ENCODE measurements at places on chromosomes 4 and X.

- no peaks in the 10 kb centered on the region for H3K36me3 ChIP-seq
- no peak overlapping the region for H3K27ac ChIP-seq
- H3K27me3 ChIP-seq, result no peaks in the 10 kb centered on the region
- DNase-seq, result peak; percentile 18
- H3K4me3 ChIP-seq, result no peak overlapping the region
- peaks cover 11% of the 10 kb centered on the region for H3K4me1 ChIP-seq
These were observed 3.5 kb downstream of the ASMTL start for GRCh38 chrX:1449036-1449822.

DNA sequence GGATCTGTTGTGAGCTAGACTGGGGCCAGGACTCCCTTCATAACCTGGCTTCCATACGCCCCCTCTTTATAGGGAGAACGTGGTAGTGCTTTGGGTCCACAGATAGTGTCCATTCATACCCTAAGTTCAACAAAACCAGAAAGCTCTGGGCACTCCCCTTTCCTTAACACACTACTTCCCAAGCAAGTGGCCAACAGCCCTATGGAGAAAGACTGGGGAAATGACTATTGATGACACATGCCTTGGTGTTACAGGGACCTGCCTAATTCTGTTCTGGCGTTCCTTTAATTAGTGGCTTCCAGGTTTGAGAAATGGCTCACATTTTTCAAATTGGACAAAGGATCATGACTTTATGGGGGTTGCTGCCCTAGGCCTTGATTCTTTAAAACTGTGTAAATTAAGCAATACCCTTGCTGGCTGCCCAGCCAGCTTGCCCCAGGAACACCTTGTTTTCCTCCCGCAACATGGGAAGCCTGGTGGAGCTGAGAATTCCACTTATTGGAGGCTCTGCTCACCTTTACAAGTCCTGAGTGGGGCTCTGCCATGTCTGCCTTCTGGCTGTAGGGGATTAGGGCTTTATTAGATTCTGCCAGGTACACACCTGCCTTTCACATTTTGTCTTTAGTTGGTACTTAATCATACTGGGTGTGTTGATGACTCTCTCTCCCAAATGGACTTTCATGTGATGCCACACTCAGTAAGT lies 61.1 kb downstream of the RGS12 start:
- no peak for DNase-seq
- no peaks in the 10 kb centered on the region for H3K27me3 ChIP-seq
- H3K4me1 ChIP-seq, result no peaks in the 10 kb centered on the region
- no peaks in the 10 kb centered on the region for H3K36me3 ChIP-seq

DNA sequence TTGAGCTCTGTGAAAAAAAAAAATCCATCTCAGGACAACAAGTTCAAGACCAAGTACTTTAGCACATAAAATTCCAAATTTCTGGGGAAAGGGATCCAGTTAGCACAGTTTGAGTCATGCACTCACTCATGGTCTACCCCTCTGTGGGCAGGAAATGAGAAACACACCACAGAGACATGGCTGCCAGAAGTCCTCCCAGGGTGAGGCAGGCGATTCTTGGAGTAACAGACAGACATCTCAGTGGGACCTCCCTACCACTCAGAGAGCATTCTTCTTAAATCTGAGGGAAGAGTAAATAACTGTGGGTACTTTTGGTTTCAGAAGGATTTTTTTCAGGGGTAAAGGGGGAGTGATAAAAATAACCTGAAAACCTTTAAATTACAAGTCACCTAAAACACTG lies 14.1 kb downstream of the CXCL1 start:
- DNase-seq, result no peak
- no peaks in the 10 kb centered on the region for H3K27me3 ChIP-seq
- H3K4me3 ChIP-seq, result no peak overlapping the region
- H3K27ac ChIP-seq, result no peak overlapping the region
- no peaks in the 10 kb centered on the region for H3K4me1 ChIP-seq
- no peaks in the 10 kb centered on the region for H3K36me3 ChIP-seq

DNA sequence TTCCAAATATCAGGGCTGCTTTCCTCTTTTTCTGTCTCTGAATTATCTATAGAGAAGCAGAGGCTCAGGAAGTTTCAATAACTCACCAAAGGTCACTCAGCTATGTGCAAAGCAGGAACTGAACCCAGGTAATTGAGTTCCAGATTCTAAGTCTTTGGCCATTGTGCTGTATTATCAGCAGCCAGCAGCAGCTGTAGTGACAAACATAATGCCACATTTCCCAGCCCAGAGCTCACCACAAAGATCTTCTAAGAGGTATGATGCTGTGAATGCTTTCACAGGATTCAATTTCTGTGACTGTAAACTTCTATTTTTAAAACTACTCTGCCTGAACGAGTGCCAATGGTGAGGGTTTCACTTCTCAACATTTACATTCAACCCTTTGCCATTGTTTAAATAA lies 56.4 kb downstream of the SPOCK3 start:
- DNase-seq, result no peak
- no peaks in the 10 kb centered on the region for H3K27me3 ChIP-seq
- no peak overlapping the region for H3K4me3 ChIP-seq
- no peaks in the 10 kb centered on the region for H3K36me3 ChIP-seq

DNA sequence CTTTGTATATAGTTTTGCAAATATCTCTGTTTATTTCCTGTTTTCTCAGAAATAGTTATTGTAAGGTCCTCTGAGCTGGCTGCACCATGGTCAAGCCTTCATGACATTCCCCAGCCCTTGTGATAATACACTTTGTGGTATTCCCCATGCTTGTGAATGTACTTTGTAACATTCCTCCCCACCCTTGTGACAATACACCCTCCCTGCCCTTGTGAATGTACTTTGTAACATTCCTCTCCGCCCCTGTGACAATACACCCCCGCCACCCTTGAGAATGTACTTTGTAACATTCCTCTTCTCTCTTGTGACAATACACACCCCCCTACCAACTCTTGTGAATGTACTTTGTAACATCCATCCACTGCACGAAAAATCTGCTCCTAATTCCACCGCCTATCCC lies 530.7 kb downstream of the CENPC start:
- no peaks in the 10 kb centered on the region for H3K27me3 ChIP-seq
- H3K4me3 ChIP-seq, result no peak overlapping the region
- DNase-seq, result no peak
- H3K27ac ChIP-seq, result no peak overlapping the region

DNA sequence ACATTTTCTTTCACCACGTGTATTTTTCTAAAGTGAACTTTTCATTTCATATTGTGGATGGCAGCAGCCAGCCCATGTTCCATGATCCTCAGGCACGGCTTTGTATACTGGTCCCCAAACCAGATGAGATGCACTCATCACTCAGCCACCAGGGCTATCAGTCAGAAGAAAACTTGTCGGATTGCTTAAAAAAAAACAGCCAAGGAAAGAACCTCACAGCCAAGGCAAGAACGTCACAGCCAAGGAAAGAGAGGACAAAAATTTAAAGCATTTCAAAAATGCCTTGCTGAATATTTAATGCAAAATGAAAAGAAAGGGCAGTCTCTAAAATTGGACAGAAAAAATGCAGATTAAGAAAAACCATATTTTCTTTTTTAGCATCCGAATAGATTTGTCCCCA lies 333.3 kb downstream of the PDGFC start:
- no peak overlapping the region for H3K27ac ChIP-seq
- H3K27me3 ChIP-seq, result no peaks in the 10 kb centered on the region
- no peak for DNase-seq

DNA sequence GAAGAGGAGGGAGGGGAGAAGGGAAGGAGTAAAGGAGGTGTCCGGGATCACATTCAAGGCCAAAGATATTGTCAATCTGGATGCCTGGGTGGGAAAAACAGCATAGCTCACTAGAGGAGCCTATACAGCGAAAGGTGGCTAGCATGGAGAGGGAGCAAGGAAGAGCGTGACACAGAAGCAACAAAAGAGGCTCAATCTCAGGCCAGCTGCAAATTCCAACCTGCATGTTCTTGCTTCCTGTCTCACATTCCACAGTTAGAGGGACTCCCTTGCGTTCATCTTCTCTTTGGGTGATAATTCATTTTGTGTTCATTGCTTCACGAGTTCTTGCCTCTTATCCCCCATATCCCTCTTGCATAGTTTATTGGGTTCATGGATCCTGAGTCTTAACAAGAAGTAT lies 3.0 kb upstream of the CLNK start:
- H3K4me1 ChIP-seq, result no peaks in the 10 kb centered on the region
- H3K27me3 ChIP-seq, result no peaks in the 10 kb centered on the region
- DNase-seq, result no peak
- H3K27ac ChIP-seq, result no peak overlapping the region
- H3K36me3 ChIP-seq, result no peaks in the 10 kb centered on the region

GRCh38 chr4:74540193-74540592 lies 95.3 kb downstream of the AREG start:
- H3K27me3 ChIP-seq, result no peaks in the 10 kb centered on the region
- H3K4me3 ChIP-seq, result no peak overlapping the region
- H3K4me1 ChIP-seq, result no peaks in the 10 kb centered on the region
- H3K36me3 ChIP-seq, result no peaks in the 10 kb centered on the region
- H3K27ac ChIP-seq, result no peak overlapping the region

DNA sequence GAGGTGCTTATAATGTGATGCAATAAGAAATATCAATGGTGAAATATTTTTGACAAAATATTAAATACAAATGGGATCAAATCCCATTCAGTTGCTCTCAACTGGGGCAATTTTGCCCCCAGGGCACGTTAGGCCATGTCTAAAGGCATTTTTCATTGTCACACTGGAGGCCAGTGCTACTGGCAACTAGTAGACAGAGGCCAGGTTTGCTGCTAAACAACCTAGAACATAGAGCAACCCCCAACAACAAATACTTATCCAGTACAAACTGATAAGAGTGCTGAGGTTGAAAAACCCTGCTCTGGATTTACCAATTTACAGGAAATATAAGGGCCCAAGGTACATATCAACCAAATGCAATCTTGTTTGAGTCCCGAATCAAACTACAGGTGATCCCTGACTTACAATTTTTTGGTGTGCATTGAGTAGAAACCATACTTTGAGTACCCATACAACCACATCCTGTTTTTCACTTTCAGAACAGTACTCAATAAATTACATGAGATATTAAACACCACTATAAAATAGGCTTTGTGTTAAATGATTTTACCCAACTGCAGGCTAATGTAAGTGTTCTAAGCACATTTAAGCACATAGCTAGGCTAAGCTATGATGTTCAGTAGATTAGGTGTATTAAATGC lies 237.5 kb downstream of the HNRNPD start:
- no peak overlapping the region for H3K27ac ChIP-seq
- no peak overlapping the region for H3K4me3 ChIP-seq
- no peaks in the 10 kb centered on the region for H3K4me1 ChIP-seq
- no peaks in the 10 kb centered on the region for H3K27me3 ChIP-seq

DNA sequence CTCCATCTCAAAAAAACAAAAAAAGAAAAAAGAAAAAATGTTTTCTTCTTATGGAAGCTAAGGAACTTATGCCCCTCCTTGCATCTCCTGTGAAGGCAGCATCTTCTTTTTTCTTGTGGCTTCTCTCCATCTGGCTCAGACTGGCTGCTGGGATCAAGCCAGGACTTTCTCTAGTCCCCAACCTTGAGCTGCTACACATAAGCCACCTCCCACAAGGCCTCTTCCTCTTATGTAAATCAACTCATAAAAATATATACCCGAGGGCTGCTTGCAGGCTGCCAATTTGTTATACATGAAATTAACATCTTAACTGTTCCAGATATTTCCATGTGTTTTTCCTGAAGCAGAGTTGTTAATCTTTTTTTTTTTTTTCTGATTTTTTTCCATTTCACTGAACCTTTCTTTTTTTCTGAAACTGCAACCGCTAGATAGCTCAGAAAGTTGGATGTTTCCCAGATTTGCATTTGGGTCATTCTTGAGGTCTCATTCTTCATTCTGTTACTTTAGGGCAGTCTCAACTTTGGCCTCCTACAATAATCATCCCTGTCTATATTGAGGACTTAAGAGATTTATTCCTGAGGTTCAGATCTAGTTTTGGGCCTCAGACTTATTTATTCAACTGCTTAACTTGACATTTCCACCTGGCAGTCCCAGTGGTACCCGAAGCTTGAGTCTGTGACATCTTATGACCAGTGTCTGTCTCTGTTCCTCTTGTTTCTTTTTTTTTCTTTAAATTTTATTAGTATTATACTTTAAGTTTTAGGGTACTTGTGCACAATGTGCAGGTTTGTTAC lies 10.3 kb downstream of the SNX25 start:
- no peak overlapping the region for H3K27ac ChIP-seq
- no peaks in the 10 kb centered on the region for H3K27me3 ChIP-seq
- no peaks in the 10 kb centered on the region for H3K36me3 ChIP-seq

DNA sequence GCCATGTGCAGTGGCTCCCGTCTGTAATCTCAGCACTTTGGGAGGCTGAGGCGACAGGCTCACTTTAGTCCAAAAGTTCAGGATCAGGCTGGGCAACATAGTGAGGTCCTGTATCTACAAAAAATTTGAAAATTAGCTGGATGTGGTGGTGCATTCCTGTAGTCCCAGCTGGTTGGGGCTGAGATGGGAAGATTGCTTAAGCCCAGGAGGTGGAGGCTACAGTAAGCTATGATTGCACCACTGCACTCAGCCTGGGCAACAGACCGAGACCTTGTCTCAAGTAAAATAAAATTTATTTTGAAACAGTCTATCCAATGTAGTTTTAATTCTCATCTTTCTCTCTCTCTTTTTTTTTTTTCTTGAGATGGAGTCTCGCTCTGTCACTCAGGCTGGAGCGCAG lies 21.1 kb downstream of the RBM10 start:
- DNase-seq, result peak; percentile 3
- no peaks in the 10 kb centered on the region for H3K27me3 ChIP-seq
- H3K4me1 ChIP-seq, result no peaks in the 10 kb centered on the region
- no peak overlapping the region for H3K27ac ChIP-seq
- no peak overlapping the region for H3K4me3 ChIP-seq

DNA sequence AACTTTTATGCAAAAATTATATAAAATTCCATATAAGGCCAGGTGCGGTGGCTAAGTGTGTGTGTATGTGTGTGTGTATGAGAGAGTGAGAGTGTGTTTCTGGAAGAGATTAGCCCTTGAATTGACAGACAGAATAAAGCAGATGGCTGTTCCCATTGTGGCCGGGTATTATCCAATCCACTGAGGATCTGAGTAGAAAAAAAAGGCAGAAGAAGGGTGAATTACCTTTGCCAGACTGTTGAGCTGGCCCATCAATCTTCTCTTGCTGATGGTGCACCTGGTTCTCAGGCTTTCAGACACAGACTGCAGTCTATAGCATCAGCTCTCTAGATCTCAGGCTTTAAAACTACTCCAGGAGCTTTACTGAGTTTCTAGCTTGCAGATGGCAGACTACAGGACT lies 92.2 kb upstream of the SLIT2 start:
- H3K36me3 ChIP-seq, result no peaks in the 10 kb centered on the region
- H3K4me1 ChIP-seq, result no peaks in the 10 kb centered on the region
- H3K27ac ChIP-seq, result no peak overlapping the region
- no peak for DNase-seq
- no peak overlapping the region for H3K4me3 ChIP-seq
- H3K27me3 ChIP-seq, result no peaks in the 10 kb centered on the region

- no peak for DNase-seq
- no peaks in the 10 kb centered on the region for H3K36me3 ChIP-seq
- peak overlapping the region; percentile 65 for H3K27ac ChIP-seq
- peaks cover 14% of the 10 kb centered on the region for H3K4me1 ChIP-seq
These were observed 70.9 kb upstream of the ENPP6 start for GRCh38 chr4:184288451-184289178.

DNA sequence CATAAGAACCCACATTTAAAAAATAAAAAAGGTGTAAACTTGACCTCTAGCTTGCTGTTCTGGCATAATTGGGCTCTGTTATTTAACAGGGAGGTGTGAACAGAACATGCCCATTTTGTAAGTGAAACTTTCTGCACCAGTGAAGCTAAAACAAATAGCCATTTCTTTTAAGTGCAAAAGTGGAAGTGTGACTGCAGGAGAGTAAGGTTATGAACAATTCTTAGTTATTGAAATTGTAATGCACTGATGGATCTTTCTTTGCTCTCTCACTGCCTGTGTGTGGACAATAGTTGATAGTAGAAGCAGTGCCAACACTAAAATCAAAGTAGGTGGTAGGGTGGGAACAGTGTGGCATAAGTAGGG lies 12.6 kb downstream of the P2RY10 start:
- no peak overlapping the region for H3K4me3 ChIP-seq
- H3K4me1 ChIP-seq, result no peaks in the 10 kb centered on the region
- no peaks in the 10 kb centered on the region for H3K36me3 ChIP-seq
- no peak for DNase-seq
- no peak overlapping the region for H3K27ac ChIP-seq

All from upper lobe of right lung (tissue), 1 donor.